ENCODE measurements at places on chromosomes 6 and 20. TPM values are rescaled to one million over a fixed set of nuclear protein-coding genes. Genes with fewer than 3 reads are reported as not detected.

CTCFL gene
- 0.90 TPM for total RNA-seq

CDS2 gene
- total RNA-seq = 63.2 TPM

RRAGD gene
- total RNA-seq = 10.6 TPM

ABHD16B gene
- not detected for total RNA-seq

TRIM31 gene
- total RNA-seq = not detected

- no peak overlapping the region for H3K27ac ChIP-seq
- H3K4me3 ChIP-seq = no peak overlapping the region
- 0 out of 2 replicates have a peak, but pooled peaks cover 2% of the 10 kb centered on the region for H3K4me1 ChIP-seq
- DNase-seq = no peak
Measured at GRCh38 chr20:51218603-51219002, 195.7 kb upstream of the KCNG1 start.

- H3K4me3 ChIP-seq = no peak overlapping the region
- DNase-seq = no peak
- H3K36me3 ChIP-seq = peaks cover 15% of the 10 kb centered on the region
- no peaks in the 10 kb centered on the region for H3K27me3 ChIP-seq
- no peak overlapping the region for H3K27ac ChIP-seq
Measured at GRCh38 chr6:109872968-109873545, 105.1 kb upstream of the GPR6 start.

Measured in H9 (cell line).